ENCODE measurements at places on chromosomes 16 and 17.

DNA sequence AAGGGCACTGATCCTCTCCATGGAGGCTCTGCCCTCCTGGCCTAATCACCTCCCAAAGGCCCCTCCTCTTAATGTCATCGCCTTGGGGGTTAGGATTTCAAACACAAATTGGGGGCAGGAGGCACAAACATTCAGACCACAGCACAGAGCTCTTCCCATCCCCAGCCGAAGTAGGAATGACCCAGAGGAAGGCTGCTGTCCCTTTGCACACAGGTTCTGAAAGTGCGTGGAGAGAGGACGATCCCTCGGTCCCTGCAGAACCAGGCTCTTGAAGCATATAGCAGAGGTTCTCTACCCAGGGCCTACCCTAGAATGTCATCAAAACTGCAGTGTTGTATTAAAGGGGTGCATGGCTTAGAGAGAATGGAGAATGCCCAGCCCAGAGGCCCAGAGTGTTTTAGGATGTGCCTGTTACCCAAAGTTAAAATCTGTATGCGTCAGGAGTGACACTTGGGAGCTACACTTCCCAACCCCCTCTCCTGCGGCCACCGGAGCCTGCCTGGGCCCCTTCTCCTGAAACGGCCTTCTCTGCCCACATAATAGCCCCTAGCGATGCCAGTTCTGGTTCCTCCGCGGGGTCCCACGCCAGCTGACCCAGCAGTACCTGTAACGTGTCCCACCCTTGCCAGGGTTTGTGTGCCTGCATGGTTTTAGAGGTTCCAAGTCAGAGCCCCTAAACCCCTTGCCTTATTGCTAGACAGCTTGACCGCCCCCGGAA, 159.5 kb upstream of the CACNG5 start:
- no peak for DNase-seq

DNA sequence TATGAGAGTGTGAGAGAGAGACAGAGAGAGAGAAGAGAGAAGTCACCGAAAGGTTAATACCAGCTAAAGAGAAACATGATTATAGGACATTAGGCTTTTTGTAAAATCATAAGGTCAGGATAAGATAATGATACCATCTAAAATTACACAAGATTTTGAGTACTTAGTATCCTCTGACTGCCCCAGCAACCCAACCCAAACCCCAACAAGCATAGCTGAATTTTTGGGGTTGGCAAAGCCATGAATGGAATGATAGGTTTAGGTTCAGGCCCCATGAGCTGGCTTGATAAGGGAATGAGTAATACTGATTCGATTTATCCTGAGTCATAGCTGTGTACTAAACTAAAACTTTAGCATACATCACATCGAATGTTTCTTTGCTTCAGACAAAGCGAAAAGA, 259.5 kb downstream of the IRX3 start:
- DNase-seq, result no peak

GRCh38 chr17:49223517-49224197, 6.9 kb downstream of the PHOSPHO1 start:
- no peak for DNase-seq

- DNase-seq, result no peak
Observed at GRCh38 chr16:23629516-23629915, 11.6 kb downstream of the PALB2 start.

DNA sequence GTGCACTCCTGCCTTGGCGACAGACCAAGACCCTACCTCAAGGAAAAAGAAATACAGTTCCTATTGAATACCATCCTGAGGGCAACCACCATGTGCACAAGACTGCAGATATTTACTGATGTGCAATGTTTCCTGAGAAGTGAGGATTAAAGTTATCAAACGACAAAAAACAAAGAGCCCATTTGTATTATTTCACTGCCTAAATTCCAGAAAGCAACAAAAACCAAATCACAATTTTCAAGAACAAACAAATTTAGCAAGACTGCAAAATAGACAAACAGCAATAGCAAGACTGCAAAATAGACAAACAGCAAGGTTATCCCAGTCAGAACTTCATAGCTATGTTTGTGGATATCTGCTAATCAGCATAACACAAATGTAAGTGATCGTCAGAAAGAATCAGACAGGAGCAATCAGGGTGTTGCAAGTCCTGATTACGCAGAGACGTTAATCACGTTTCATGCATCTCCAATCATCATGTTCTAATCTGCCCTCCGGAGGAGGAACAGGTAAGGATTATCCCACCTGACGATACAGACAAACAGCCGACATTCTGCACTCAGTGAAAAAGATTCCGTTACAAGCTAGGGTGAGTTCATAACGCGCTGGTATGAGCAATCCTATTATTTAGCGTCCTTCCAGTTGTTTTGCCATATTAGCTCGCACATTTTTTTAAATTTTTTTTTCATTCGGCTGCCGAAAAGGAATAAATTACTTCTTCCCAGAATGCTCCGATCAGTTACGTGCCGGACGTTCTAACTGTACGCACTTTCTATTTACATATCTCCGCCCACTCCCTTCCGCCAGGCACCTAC, 2.9 kb downstream of the TMEM107 start:
- DNase-seq, result peak; percentile 84

- DNase-seq, result no peak
Observed at GRCh38 chr17:44137891-44138709, 3.6 kb upstream of the HROB start.

GRCh38 chr17:32541640-32542039, 54.8 kb downstream of the CDK5R1 start:
- DNase-seq, result no peak

DNA sequence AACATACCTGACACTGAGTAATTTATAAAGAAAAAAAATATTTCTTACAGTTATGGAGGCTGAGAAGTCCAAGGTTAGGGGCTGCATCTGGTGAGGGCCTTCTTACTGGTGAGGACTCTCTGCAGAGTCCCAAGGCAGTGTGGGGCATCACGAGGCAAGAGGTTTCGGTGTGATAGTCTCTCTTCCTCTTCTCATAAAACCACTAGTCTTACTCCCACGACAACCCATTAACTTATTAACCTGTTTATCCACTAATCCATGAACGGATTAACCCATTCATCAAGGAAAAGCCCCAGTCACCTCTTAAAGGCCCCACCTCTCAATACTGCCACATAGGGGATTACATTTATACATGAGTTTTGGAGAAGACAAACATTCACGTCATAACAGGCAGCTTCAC, 20.1 kb downstream of the CIITA start:
- DNase-seq, result no peak

GRCh38 chr16:18983565-18984434, at the start of gene TMC7:
Gene TMC7, plus strand, starts transcription at chr16:18983934. Its CDS starts 130 bp downstream, at chr16:18984064.
- DNase-seq, result no peak

DNA sequence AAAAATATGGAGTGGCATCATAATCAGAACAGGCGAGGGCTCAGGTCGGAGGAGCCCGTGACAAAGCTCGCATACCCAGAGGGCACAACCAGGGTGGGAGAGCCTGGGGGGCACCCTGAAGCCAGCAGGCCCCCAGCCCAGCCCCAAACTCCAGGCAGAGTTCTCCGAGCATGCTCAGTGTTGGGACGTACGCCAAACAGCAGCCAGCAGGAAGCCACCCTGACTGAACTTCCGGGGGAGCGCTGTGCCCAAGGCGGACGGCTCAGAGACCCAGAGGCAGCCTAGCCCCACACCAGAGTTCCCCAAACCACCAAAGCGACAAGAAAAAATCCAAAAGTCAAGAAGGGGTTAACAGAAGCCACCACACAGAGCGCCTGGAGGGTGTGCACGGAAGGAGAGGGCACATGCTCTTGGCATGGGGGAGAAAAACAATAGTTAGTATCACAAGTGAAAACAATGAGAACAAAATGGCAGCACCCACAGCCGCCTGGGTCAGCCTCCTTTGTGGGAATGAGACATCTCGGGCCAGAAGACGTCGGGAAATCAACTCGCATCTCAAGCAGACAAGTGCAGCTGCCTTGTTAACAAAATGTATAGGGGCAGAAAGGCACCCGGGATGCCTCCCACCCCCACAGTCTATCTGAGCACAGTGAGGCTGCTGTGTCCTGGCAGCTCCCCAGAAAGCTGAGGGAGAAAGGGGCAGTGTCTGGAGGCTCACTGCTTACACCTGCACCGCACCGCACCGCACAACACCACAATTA, 11.9 kb downstream of the EXOC7 start:
- no peak for DNase-seq

GRCh38 chr16:11658896-11659708, 9.2 kb upstream of the SNN start:
- DNase-seq, result no peak

DNA sequence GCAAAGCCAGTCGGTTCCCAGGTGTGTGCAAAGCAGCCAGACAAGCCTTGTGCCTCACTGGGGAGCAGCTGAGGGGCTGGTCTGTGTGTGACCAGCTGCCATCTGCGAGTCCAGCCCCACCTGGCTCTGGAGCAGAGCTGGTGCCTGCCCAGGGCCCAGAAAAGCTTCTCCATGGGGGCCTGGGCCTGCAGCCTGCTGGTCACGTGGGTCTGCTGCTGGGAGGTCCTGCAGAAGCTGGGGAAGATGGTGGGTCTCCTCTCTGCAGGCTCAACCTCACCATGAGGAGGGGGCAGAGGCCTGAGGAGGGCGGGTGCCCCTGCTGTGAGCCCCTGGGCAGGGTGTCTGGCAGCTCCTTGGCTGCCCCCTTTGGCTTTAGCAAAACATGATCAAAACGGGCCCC, 71.9 kb downstream of the ENGASE start:
- DNase-seq, result no peak

DNA sequence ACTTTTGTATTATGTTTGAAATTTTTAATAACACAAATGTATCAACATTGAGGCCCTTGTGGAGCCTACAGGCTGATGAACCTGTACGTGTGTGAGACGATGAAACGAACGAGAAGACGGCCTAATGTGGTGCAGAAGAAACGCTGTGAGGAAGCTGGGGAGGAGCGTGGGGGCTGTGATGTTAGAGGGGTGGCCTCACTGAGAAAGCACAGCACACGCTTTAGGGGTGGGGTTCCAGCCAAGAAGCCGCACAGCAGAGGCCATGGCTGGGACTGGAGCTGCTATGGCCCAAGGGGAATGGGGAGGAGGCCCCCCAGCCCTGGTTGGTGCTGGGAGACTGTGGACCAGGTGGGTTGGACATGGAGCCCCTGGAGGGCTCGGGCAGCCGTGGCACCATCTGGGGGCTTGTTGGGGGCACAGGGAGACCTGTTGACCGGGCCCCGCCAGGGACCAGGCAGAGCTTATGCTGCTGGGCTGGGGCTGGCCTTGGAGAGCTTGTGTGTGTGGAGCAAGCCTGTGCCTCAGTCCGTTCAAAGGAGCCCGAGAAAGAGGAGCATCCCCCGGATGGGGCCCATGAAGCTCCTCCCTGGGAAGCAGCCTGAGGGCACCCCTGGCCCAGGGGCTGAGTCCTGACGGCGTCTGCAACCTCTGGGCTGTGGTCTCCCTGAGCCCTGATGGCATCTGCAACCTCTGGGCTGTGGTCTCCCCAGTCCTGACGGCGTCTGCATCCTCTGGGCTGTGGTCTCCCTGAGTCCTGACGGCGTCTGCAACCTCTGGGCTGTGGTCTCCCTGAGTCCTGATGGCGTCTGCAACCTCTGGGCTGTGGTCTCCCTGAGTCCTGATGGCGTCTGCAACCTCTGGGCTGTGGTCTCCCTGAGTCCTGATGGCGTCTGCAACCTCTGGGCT, 44.7 kb downstream of the METRNL start:
- no peak for DNase-seq

DNA sequence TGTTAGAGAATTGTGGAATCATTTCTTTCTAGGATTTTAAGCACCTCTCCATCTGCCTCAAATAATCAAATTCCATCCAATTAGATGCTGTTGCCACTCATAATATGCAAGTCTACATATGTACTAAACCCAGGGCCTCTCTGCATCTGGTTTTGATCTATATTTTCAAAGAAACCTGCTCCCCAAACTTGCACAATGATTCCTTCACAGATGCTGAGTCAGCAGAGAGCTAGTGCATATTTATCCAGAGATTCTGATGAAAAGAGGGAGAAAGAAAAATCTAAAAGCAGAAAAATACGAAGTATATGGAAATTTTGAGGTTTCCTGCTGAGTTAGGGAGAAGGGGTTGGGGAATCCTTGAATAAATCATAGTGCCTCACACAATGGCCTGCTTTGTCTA, 235.1 kb upstream of the RBFOX1 start:
- DNase-seq, result no peak

- DNase-seq, result no peak
Observed at GRCh38 chr17:49495842-49496182, 719 bp downstream of the NGFR start.

GRCh38 chr16:1991948-1992703, 2.4 kb downstream of the SYNGR3 start:
- DNase-seq, result peak; percentile 83

DNA sequence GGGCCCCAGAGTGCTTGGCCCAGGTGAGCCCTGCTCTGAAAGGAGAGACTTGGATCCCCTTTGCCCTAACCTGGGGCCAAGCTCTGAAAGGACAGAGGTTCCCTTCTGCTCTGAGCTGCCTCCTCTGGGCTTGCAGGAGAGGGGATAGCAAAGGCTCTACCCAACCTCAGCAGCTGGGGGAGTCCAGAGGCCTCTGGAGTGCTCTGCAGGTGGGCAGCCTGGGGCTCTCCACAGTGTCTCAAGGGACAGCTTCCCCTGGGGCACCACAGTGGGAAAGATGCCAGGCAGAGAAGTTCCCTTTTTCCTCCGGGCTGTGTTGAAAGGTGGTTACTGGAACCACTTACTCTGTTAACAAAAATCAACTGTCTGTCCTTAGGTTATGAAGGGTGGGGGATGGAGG, 48.2 kb upstream of the MGAT5B start:
- DNase-seq, result no peak

All from GF-D8 (cell line).